ENCODE measurements at places on chromosomes 12 and 14.

DNA sequence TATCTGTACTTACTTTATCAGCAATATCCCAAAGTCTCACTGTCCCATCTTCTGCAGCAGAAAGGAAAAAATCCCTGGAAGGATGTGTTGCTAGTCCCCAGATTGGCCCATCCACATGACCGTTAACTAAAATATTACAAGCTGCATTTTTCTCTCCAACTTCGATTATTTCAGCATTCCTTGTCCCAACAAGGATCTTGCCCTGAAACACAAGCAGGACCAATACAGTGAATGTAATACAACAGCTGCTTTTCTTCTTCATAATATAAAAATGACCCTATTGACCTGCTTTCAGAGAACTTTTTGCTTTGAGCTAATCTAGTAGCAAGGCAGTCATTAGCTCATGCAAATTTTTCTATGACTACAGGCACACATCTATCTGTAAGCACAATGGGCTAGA, 58.3 kb downstream of the ZC3H14 start:
- DNase-seq = no peak

GRCh38 chr14:77424862-77425261, 1.5 kb upstream of the NOXRED1 start:
- DNase-seq = no peak

- DNase-seq = no peak
Observed at GRCh38 chr12:29754235-29755189, 29.2 kb downstream of the TMTC1 start.

DNA sequence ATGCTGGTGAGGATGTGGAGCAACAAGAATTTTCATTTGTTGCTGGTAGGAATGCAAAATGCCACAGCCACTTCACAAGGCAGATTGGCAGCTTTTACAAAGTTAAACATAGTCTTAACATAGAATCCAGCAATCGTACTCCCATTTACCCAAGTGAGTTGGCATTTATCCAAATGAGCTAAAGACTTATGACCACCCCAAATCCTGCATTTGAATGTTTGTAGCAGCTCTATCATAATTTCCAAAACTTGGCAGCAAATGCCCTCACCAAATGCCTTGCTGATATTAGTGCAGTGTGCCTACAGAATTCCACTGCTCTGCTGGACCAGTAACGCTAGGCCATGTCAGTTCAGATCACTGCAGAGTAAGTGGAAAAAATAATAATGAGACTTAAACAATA, 120.7 kb upstream of the AMIGO2 start:
- no peak for DNase-seq

DNA sequence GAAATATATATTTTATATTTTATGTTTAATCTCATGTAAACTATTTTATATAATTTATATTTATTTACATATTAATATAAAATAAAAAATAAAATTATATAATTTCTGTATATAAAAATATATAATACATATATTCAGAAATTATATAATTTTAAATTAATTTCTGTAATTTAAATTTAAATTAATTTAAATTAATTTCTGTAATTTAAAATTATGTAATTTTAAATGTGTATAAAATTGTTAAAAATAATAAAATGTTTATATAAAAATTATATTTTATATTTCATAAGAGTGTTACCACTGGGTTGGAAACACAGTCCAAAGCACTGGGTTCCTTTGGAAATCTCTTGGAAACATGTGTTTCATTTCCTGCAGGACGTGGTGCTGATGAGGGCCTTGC, 94.6 kb downstream of the DNAH10 start:
- DNase-seq = no peak

DNA sequence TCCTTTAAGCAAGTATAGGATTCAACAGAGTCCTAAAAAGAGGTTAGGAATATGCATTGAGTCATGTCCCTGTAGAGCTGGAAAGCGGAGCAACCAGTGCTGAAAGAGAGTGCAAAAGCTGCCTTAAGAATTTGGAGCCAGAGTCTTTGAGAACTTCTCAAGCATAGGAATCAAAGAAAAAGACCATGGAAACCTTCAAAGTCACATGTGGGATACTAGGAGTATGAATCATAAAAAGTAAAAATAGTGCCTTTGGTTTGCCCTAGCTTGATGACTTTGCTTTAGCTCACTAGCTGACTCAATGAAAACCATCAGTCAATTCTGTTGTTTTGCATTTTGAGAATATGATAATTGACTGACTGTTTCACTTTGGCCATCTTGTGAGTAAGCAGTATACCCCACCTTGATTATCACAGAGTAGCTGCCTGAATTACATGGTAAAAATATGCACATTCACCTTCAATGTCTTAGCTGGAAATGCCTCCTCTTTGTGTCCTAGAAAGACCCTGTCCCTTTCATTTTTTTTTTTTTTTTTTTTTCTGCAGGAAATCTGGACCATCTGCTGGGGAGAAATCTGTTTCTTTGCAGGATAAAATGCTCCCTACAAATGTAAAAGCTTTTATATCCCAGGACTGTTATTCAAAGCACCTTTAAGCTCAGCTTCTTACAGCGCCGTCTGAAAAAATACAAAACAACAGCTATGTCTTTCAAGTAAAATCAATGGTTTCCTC, 248.6 kb upstream of the KRR1 start:
- DNase-seq = no peak

DNA sequence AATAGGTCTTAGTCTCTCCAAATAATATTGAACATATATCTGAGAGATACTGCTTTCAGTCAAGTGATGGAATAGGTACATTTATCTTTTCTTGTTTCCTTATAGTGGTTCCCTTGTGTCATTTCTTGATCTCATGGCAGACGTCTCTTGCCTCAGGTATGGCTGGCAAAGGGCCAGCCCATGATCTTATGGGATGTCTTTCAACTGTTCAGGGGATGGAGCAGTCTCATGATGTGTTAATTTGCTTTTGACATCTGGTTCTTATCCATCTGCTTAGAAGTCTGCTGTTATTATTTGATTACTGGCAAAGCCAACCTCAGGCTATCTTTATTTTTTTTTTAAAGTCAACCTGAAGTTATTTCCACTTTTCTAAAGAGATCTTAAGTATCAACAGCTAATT, 262.9 kb downstream of the TMEM117 start:
- no peak for DNase-seq

GRCh38 chr14:26528415-26529182, 69.2 kb downstream of the NOVA1 start:
- DNase-seq = no peak
